ENCODE measurements at places on chromosomes 2 and 18. TPM values are rescaled to one million over a fixed set of nuclear protein-coding genes. Genes with fewer than 3 reads are reported as not detected.
A peak's percentile ranks its signal among the peaks of the same experiment; 100 is the strongest.

BMP10 gene
- not detected for total RNA-seq

NPPC gene
- total RNA-seq, result not detected

IL36G gene
- not detected for total RNA-seq

ZC3H6 gene
- total RNA-seq, result 11.6 TPM

DYNAP gene
- total RNA-seq, result not detected

DNA sequence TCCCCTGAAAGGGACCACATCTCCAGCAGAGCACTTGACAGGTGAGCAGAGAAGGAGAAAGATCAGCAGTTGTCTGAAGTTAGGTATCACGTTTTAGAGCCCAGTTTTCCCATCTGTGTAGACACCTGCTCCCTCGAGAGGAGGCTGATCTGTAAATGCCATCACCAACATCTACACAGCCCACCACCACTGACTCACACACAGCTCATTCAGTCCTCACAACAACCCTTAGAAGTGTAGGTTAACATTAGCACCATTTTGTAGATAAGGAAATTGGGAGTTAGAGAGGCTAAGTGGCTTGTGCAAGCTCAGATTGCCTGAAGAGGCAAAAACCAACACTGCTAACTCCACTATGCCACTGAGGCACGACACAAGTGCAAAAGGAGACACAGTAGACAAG lies 37.2 kb upstream of the STAT1 start:
- no peak for DNase-seq

- DNase-seq, result no peak
These were observed 79.7 kb downstream of the ZDBF2 start for GRCh38 chr2:206354129-206354528.

- DNase-seq, result no peak
These were observed 350.1 kb downstream of the NCKAP5 start for GRCh38 chr2:133218204-133218603.

GRCh38 chr2:43059183-43059897 lies 167.1 kb downstream of the ZFP36L2 start:
- peak; percentile 52 for DNase-seq

GRCh38 chr2:179273461-179273962 lies 8.9 kb upstream of the SESTD1 start:
- no peak for DNase-seq

- no peak for DNase-seq
These were observed 273.1 kb upstream of the SLC8A1 start for GRCh38 chr2:40725040-40725439.

DNA sequence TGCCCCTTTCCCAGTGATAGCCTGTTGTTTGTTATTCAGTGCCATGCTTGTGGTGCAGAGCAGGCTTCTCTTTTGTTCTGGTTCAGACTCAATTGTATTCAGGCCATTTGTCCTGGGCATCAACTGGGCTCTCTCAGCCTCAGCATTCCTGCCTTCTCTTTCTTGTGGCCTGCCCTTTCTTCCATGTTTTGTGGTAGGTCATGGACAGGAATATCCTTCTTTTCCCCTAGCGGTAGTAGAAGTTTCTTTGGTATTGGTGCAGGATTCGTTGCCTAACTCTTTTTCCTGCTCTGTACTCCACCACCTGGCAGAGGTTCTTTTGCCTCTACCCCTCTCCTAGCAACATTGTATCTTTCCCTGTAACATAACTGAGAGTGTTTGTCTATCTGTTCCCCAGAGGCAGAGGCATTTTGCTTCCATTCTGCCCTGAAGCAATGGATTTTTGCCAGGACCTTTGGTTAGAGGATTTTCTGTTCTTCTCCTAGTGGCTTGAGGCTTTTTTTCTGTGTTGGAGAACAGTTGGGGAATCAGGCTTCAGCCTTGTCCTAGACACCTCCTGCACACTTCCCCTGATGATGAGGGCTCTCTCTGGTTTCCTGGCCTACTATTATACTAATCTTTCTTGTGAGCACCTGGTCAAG lies 68.5 kb downstream of the NCOA1 start:
- no peak for DNase-seq

GRCh38 chr2:2116657-2117056 lies 214.4 kb downstream of the MYT1L start:
- no peak for DNase-seq

DNA sequence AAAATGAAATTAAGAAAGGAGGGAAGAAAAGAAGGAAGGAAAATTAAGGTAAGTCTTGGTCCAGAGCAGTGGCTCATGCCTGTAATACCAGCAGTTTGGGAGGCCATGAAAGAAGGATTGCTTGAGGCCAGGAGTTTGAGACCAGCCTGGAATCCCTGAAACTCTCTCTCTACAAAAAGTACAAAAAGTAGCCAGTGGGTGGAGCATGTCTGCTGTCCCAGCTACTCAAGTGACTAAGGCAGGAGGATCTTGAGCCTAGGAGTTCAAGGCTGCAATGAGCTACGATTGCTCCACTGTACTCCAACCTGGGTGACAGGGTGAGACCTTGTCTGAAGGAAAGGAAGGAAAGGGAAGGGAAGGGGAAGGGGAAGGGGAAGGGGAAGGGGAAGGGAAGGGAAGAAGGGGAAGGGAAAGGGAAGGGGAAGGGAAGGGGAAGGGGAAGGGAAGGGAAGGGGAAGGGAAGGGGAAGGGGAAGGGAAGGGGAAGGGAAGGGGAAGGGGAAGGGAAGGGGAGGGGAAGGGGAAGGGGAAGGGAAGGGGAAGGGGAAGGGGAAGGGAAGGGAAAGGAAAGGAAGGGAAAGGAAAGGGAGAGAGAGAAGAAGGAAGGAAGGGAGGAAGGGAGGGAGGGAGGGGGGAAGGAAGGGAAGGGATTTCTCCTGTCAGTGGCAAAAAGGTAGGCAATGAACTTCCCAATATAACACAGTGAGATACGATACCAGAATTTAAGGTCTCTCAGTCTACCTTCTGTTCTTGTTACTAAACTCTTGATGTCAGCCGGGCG lies 412.8 kb downstream of the CMPK2 start:
- no peak for DNase-seq

GRCh38 chr2:71895320-71896161 lies 252.1 kb downstream of the CYP26B1 start:
- DNase-seq, result no peak

GRCh38 chr2:170929686-170930050 lies 615 bp downstream of the GORASP2 start:
- DNase-seq, result peak; percentile 55

DNA sequence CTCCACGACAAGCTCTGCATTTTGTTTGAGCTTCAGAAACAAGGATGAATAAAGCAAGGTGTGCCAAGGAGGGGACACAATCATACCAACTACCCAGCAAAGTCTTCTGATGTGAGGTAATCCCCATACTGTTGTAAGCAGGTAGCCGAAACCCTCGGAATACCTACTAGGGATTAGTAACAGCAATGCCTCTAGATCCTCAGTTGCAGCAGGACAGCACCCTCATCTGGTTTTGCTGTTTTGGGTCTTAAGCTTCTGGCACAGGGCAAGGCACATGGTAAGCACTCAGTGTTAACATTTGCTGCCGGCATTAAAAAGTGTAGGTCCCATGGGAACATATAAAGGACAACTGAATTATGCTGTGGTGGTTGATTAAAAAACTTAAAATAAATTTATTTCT lies 16.0 kb upstream of the LINC00305 start:
- no peak for DNase-seq

- DNase-seq, result no peak
These were observed 83.9 kb downstream of the LOXHD1 start for GRCh38 chr18:46573156-46573555.

DNA sequence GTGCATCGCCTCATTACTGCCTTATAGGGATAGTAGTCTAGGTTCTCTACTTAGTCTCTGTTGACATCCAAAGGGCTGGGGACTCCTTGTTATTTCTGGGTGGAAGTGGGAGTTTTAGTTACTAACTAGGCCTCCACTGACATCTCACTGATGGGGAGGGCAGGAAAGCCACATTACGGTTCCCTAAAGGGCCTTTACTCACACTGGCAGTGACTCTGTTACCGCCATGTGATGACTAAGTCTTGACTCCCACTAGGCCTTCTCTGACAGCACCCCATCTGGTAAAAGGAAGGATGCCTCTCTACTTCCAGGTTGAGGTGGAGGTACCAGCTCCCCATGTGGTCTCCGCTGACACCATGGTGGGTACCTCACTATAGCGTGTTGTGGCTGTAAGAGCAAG lies 14.0 kb upstream of the BCL2L11 start:
- DNase-seq, result no peak

DNA sequence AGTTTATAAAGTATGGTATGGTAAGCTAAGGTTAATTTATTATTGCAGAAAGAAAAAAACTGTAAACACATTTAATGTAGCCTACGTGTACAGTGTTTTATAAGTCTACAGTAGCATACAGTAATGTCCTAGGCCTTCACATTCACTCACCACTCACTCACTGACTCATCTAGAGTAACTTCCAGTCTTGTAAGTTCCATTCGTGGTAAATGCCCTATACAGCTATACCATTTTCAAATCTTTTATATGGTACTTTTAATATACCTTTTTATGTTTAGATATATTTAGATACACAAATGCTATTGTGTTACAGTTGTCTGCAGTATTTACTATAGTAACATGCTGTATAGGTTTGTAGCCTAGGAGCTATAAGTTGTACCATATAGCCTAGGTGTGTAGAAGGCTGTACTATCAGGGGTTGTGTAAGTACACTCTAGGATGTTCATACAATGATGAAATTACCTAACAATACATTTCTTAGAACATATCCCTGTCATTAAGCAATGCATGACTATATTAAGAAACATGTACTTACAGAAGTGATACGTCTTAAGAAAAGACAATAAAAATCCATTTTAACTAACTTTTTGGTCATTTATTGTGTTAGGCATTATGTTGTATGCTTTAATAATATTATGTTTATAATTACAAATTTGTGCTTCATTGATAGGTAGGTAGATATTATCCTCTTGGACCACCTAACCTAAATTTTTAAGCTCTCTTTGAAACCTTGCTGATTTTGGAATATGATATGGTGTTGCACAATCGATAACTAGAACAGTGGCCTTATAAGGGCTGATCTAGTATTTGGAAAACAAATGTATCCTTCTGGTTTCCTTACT lies 51.9 kb downstream of the VRK2 start:
- no peak for DNase-seq

DNA sequence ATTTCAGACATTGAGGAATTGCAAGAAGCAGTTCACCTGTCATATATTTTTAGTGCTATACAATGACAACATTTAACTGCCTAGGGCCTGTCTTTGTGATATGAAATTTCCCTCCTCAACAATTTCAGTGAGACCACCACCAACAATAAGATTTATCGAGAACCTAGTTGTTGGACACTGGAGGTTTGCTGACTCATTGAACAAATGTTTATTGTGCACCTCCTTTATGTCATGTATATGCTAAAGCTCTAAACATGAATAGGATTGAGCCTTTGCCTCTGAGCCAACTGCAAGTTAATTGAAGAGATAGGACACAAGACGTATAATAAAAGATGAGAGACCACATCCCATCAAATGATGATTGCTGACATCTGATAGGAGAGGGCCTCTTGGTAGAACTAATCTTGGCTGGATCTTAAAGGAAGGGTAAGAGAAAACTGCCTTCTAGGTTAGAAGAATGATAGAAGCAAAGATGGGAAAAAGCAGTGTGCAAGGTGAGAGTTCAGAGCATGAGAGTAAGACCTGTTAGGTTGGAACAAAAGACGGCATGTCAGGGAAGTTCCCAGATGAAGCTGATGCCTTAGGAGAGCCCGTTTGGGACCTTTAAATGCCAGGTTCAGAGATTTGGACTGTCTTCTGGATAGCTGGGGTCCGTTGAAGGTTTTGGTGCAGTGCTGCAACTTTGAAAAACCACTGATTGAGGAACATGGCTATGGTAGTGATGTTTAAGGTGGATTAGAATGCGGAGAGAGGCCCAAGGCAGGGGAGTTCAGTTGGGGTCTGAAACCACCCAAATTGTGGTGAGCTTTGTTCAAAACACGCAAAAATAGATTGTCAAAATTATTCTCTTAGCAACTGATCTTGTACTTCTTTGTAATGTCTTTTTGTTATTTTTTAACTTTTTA lies 133.0 kb upstream of the EML6 start:
- no peak for DNase-seq

- no peak for DNase-seq
These were observed 21.3 kb downstream of the CDK15 start for GRCh38 chr2:201827621-201828020.

DNA sequence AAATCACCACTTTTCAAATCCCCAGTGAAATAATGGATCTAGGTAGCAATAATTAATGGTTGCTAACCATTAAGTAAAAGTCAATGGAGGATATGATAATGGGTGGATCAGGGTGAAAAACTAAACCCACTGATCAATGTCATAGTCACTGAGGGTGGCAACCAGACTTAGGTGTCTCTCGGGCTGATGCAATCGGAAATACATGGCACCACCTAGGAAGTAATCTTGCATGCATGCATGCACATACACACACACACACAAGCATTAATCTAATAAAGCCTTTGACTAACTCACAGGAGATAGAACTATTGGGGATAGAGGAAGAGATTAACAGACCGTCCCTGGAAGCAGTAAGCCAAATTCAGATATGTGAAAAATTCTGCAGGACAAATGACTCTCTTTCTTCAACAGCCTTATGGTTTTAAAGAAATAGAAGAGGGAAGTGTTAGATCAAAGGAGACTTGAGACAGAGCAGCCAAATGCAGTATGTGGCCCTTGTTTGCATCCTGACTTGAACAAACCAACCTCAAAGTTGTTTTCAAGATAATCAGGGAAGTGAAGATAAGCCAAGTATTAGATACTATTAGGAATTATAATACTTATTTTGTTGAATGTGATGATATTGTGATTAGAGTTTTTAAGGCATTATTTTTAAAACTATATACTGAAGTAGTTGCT lies 186.0 kb upstream of the RMP24 start:
- DNase-seq, result no peak

DNA sequence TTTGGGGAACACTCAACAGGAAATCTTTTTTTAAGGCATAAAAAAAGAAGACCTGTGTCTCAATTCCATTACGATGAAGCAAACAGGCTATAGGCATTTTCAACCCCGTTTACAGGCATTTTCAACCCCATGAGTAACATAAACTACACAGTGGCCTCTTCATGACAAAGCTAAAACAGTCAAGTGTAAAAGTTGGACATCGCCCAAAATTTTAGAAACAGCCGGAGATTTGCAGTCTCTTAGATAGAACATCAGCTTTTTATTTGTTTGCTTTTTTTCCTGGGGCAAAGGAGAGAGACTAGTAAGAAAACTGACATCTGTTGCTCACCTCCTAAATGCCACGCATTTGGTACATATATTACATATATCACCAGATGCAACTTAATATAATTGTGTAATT lies 173.7 kb downstream of the CMPK2 start:
- no peak for DNase-seq

DNA sequence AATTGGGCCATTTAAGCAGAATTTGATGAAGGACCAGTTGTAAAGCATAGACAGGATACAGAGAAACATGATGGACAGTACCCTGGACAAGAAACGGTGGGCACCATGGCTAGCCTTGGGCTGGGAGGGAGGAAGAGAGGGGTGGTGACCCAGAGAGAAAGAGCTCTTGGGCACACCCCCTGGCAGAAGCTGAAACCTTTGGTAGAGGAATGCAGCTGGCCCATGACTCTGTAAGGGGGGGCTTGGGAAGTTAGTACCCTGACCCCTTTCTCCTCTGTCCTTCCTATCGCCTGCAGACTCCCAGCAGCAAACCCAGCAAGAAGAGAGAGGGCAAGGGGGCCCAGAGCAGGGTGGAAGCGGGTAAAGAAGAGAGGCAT lies 32.6 kb downstream of the MRPL44 start:
- DNase-seq, result no peak

- DNase-seq, result no peak
These were observed 55.4 kb downstream of the UXS1 start for GRCh38 chr2:106138543-106139237.
